ENCODE measurements at places on chromosomes 7 and 10.

DNA sequence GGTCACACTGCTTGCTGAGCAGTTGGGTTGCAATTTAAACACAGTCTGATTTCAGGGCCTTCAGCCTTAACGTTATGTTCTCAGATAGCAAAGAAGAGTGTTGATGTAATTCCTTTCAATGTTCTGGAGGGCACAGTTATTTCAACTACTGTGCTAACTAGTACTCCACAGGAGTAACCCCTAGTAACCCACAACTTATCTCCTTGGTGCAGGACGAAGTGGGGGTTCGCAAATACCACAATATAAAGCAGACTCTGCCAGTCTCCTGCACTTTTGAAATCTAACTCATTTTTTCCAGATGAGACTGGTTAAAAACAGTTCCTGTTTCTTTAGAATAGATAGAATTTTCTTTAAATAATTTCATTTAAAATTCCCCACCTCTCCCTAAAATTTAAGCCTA is 47.1 kb upstream of the NCAPG2 start:
- no peak for DNase-seq

DNA sequence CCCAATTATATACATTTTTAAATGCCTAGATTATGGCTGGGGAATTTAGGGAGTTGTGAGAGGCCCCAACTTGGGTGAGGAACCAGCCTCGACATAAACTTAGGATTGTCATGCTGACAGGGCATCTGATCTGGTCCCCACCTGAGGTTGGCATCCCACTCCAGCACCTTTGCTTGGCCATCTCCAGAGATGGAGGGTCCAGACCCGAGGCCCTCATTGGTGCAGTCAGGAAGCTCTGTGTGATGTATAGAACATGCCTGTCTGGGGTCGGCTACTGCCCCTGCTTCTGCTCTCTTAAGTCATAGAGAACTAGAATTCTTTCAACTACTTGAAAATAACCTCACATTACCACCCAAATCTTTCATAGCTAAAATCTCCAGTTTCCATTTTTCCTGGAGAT is 153.8 kb downstream of the NRF1 start:
- no peak for DNase-seq

- DNase-seq: no peak
Observed at GRCh38 chr7:87151002-87151728, 1.1 kb upstream of the DMTF1 start.

DNA sequence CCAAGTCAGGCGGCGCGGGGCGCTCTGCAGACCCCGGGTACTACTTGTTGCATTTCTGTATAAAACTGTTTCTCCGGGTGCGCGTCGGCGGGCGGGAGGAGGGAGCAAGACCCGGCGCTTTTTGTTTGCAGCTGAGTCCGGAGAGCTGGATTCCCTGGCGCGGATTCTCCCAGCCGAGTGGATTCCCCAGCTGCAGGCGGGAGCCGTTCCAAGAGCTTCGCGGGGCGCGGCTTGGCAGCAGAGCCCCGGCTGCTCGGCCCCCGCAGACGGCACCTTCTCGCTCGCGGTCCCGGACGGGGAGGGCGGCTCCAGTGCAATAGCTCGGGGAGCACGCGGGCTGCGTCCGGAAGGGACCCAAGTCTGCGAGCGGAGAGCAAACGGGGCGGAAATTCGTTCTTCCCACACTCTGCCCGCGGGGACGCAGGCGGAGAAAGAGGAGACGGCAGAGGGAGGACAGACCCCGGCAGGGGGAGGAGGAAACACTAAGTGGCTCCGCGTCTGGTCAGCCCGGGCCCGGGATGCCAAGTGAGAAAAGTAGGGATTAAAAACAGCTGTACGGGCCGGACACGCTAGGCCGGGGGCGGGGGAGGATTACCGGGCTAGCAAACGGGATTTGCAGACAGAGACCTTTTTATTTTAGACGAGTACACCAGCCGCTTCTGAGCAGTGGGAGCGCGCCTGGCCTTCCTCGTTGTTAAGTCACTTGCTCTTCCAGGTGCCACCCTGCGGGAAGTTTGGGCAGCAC is at the start of gene TRIL:
Gene TRIL (minus strand): TSS at position 96 of the 745 bp plus-strand sequence. CDS start 284 bp downstream, outside the sequence.
- DNase-seq: no peak

- no peak for DNase-seq
Observed at GRCh38 chr7:47949703-47950102, 1.4 kb upstream of the PKD1L1 start.

GRCh38 chr10:306675-307185 is 171.5 kb downstream of the ZMYND11 start:
- no peak for DNase-seq

GRCh38 chr7:130065500-130066152 is 4.7 kb upstream of the KLHDC10 start:
- no peak for DNase-seq

DNA sequence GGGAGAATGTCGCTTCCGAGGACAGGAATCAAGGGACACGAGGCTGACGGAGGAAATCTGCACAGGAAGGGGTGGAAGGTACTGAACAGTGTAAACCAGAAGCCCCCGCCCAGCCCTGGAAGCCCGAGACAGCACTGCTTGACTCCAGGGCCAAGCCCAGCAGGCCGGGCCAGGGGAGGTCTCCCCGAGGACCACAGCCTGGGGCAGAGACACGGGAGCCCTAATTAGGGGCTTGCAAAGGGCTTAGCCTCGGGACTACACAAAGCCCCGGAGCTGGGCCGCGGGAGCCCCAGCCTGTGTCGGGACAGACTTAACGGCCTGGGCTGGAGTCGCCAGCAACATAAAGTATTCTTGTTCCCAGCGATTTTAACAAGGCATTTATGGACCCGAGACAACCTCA is 50.8 kb downstream of the OAT start:
- no peak for DNase-seq

DNA sequence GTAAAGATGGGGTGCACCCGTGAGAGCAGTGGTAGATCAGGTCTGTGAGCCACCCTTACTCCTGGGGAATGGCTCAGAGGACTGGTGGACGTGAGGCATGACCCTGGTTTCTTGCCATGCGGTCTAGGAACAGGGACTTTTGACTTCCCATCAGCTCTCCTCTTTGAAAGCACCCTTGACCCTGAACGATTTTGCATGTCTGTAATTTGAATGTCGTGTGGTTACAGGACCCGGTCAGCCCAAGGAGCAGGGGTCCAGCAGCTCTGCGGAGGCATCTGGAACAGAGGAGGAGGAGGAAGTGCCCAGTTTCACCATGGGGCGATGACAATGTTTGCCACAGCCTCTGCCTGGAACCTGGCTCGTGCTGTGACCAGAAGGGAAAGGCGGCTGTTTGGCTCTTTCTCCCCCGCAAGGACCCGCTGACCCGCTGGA is 8.6 kb upstream of the ORAI2 start:
- no peak for DNase-seq

GRCh38 chr7:151399906-151400305 is 9.9 kb downstream of the WDR86 start:
- DNase-seq: no peak

- no peak for DNase-seq
Observed at GRCh38 chr7:90661290-90662151, 65.4 kb downstream of the CDK14 start.

DNA sequence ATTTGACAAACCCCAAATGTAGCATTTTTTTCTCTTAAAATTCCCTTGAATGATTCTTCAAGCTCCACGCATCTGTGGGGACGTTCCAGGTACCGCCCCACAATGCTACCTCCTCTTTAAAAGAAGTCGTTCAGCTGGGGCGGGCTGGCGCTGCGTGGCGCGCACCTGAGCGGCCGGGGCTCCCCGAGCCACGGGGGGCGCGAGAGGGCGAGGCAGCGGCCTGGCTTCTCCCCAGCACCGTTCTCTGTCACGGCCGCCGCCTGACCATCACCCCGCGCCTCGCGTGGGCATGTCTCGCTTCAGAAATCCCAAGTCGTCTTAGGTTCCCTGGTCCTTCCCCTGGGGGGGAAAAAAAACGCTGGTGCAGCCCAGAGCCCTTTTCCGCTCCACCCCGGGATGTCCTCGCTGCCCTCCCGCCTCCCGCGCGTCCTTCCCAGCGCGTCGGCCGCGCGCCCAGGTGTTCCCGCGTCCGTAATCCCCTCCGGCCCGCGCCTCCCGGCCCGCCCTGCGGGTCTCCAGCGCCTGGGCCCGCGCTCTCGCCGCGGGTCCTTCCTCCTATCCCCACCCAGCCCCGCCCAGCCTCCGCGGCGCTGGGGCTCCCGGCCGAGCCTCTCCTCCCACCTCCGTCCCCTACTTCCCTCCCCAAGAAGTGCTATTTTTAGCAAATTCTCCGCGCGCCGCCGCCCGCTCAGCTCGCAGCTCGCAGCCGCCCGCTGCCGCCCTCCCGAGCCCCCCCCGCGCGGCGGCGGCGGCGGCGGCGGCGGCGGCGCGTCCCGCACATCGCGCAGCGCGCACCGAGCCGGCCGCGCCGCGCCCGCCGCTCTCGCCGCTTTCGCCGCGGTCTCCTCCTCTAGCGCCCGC is 58.7 kb upstream of the PRPS1L1 start:
- DNase-seq: no peak

DNA sequence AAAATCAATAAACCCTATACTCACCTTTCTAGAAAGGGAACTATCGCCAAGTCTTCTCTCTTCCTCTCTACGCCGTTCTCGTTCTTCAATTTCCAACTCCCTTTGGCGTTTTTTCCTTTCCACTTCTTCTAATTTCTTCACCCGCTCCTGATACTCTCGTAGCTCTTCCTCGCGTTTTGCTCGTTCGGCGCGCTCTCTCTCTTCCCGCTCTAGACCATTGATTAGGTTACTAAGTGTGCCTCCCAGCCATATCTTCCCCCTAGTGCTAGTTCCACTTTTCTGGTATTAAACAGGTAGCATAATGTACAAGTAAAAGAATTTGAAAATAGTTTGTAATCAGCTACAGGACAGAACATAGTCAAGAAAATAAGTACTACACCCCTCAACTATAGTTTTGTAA is 20.3 kb downstream of the NANOS1 start:
- DNase-seq: no peak

GRCh38 chr7:148964483-148965267 is 63.6 kb downstream of the PDIA4 start:
- no peak for DNase-seq

GRCh38 chr10:100534726-100535125 is 1.0 kb upstream of the HIF1AN start:
- DNase-seq: no peak

GRCh38 chr7:104922182-104923009 is 91.6 kb upstream of the KMT2E start:
- no peak for DNase-seq

- no peak for DNase-seq
Observed at GRCh38 chr7:125061776-125062397, 132.3 kb upstream of the POT1 start.
